Activated CD8-positive, alpha-beta memory T cell treated with anti-CD3 and anti-CD28 coated beads for 36 hours (primary cell): ENCODE measurements at places on chromosomes 4 and X. TPM values are rescaled to one million over a fixed set of nuclear protein-coding genes. Genes with fewer than 3 reads are reported as not detected.

RBM41 gene
- 13.0 TPM for total RNA-seq

CENPI gene
- total RNA-seq, result 17.1 TPM

IGSF1 gene
- not detected for total RNA-seq

WFS1 gene
- total RNA-seq, result 3.9 TPM

ZXDA gene
- total RNA-seq, result 3.2 TPM
